ENCODE measurements at places on chromosomes 6 and 20.

DNA sequence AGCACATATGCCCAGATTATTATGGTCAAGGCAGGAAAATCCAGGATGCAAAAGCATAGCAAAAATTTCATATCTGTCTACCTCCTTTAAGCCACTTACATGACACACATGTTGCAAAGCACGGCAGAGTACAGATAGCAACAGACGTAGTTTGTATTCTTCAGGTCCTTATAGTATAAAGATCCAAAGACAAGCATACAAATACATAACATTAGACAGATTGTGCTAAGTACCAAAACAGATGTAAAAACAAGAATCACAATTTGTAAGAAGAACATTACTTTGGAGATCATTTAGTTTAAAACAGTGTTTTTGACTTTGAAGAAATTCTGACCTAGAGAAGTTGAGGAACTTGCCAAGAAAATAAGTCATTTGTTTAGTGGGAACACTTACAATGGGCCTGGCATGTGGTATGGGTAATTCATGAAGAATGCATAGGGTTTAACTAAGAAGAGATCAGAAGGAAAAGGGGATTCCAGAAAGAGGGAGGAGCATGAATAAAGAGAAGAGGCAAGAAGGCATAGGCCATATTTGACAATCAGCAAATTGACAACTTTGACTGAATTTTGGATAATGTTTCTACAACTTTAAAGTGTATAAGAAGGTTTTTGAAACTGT, 30.6 kb upstream of the LMBRD1 start:
- H3K27me3 ChIP-seq = no peaks in the 10 kb centered on the region
- H3K4me3 ChIP-seq = no peak overlapping the region
- H3K27ac ChIP-seq = no peak overlapping the region

GRCh38 chr6:53424976-53425718, 76.4 kb upstream of the ELOVL5 start:
- no peak overlapping the region for H3K27ac ChIP-seq
- no peaks in the 10 kb centered on the region for H3K36me3 ChIP-seq
- no peak overlapping the region for H3K4me3 ChIP-seq
- H3K4me1 ChIP-seq = no peaks in the 10 kb centered on the region
- no peaks in the 10 kb centered on the region for H3K27me3 ChIP-seq
- no peak for DNase-seq

GRCh38 chr6:130514712-130515111, 148.9 kb downstream of the TMEM200A start:
- no peak for DNase-seq
- H3K4me1 ChIP-seq = peaks cover 72% of the 10 kb centered on the region
- H3K27me3 ChIP-seq = no peaks in the 10 kb centered on the region
- peak overlapping the region; percentile 81 for H3K27ac ChIP-seq
- H3K4me3 ChIP-seq = no peak overlapping the region
- no peaks in the 10 kb centered on the region for H3K36me3 ChIP-seq

DNA sequence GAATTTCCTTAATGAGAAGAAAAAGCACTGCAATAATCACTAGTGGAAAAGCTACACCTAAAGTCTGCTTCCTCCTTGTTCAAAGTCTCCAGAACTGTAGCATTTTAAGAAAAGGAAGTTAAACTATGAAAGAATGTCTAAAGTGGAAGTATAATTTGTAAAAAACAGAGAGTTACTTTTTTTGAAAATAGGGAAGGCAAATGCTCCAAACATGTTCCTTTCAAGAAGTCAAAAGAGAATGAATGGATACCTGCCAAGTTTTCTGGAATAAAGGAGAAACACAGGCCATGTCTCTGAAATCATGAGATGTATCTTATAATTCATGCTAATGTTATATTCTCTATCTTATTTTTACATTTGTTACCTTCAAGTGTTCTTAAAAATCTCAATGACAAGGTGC, 60.7 kb upstream of the ADGRG6 start:
- H3K4me1 ChIP-seq = no peaks in the 10 kb centered on the region
- H3K36me3 ChIP-seq = no peaks in the 10 kb centered on the region
- H3K27ac ChIP-seq = no peak overlapping the region
- no peak for DNase-seq
- no peaks in the 10 kb centered on the region for H3K27me3 ChIP-seq

DNA sequence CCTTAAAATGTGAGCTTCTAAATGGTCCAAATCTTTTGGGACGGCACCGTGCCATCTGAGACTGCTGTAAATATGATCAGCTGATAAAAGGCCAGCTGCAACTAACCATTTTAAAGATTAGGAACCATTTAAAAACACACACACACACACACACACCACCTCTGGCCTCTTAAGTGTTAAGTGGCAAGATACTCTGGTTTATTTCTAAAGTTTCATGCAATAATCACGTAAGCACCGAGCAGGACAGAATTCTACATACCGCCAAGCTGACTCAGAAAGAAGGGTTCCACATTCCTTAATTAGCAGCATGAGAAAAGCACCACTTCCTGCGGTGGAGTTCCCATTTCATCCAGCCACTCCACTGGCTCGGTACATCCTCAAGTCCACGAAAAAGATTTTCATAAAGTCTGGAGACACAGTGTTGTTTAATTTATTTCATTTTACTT, 17.8 kb upstream of the ZNF217 start:
- DNase-seq = peak; percentile 4
- peaks cover 35% of the 10 kb centered on the region for H3K4me1 ChIP-seq

DNA sequence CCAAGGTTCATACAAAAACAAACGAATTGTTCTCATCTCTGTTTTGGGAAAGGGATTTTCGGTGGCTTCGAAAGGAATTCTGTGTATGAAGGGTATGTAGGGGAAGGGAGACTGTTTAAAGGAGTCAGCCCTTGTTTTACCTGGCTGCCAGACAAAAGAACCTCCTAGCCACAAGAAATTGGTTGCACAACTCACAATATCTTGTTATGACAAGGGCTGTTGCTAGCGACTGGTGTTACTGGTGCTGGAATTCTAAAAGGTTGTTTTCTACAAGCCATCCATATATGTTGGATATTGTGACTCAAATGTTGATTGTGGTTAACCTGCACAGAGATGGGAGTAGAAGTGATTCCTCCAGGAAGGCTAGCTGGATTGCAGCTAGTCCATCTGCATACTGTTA, 34.6 kb upstream of the CITED2 start:
- H3K4me3 ChIP-seq = no peak overlapping the region
- H3K27me3 ChIP-seq = peaks cover 10% of the 10 kb centered on the region
- no peaks in the 10 kb centered on the region for H3K4me1 ChIP-seq
- H3K27ac ChIP-seq = no peak overlapping the region
- H3K36me3 ChIP-seq = no peaks in the 10 kb centered on the region

DNA sequence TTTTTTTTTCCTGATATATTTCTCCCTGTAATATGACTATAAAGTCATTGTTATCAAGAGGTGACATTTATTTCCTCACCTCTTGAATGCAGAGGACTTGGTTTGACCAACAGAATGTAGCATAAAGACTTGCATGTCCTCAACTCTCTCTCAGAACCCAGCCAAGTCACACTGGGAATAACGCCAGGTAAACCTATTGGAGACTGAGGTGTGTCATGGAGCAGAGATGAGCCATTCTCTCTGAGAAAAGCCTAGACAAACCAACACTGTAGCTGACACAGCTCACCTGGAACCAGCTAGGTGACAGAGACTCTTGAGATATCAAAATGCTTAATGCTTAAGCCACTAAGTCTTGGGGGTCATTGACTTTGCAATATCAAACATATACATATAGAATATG, 533.6 kb downstream of the HAO1 start:
- H3K27me3 ChIP-seq = peaks cover 5% of the 10 kb centered on the region
- H3K4me3 ChIP-seq = no peak overlapping the region
- no peaks in the 10 kb centered on the region for H3K36me3 ChIP-seq
- H3K27ac ChIP-seq = no peak overlapping the region

- no peak overlapping the region for H3K4me3 ChIP-seq
- no peak overlapping the region for H3K27ac ChIP-seq
- H3K4me1 ChIP-seq = no peaks in the 10 kb centered on the region
- peaks cover 22% of the 10 kb centered on the region for H3K27me3 ChIP-seq
- no peak for DNase-seq
- no peaks in the 10 kb centered on the region for H3K36me3 ChIP-seq
Measured at GRCh38 chr20:59055302-59055701, 12.7 kb upstream of the PRELID3B start.

GRCh38 chr20:15511551-15511950, 1061.7 kb downstream of the KIF16B start:
- no peak overlapping the region for H3K27ac ChIP-seq
- no peaks in the 10 kb centered on the region for H3K4me1 ChIP-seq
- DNase-seq = no peak

GRCh38 chr20:25238319-25239037, 9.4 kb upstream of the PYGB start:
- H3K4me3 ChIP-seq = no peak overlapping the region
- no peaks in the 10 kb centered on the region for H3K36me3 ChIP-seq
- no peaks in the 10 kb centered on the region for H3K27me3 ChIP-seq

DNA sequence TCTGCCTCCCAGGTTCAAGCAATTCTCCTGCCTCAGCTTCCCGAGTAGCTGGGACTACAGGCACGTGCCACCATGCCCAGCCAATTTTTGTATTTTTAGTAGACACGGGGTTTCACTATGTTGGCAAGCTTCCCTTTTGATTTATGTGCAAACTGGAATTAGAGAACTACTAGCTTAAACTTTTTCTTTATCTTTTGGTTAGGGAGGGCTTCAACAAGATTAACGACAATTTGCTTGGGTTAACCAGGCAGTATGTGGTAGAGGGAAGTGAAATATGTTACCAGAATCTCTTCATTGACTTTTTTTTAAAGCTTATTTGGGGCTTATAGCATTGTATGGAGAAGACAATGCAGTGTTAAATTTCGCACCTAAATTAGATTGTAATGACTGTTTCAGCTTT, 9.0 kb downstream of the MYO6 start:
- H3K27me3 ChIP-seq = no peaks in the 10 kb centered on the region
- H3K36me3 ChIP-seq = no peaks in the 10 kb centered on the region
- H3K4me1 ChIP-seq = no peaks in the 10 kb centered on the region
- no peak for DNase-seq
- no peak overlapping the region for H3K27ac ChIP-seq
- no peak overlapping the region for H3K4me3 ChIP-seq

DNA sequence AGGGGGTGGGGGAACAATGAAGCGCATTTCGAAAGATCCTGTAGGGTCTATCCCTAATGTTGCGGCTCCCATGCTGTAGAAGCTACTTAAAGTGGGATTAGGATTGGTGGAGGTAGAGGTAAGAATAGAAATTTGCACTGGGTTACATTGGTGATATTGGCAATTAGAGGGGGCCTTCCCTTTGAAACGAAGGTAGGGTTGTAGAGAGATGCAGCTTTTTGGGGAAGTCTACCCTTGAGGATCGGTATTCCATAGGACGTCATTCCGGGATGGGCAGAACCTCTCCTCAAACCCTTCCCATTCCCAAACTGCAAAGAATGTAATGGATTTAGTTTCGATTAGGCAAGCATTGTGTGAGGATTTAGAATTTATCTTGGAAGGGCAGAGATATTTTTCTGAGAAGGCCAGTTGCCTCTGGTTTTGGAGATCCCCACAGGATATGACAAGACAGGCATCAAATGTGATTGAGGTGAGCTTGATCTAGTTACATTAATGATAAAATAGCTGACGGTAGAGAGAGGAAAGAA, 5.4 kb upstream of the ZNFX1 start:
- no peak overlapping the region for H3K27ac ChIP-seq
- no peak for DNase-seq
- H3K27me3 ChIP-seq = no peaks in the 10 kb centered on the region
- no peak overlapping the region for H3K4me3 ChIP-seq
- H3K36me3 ChIP-seq = peaks cover 97% of the 10 kb centered on the region
- peaks cover 74% of the 10 kb centered on the region for H3K4me1 ChIP-seq

GRCh38 chr20:20362774-20363433, 5.0 kb upstream of the INSM1 start:
- H3K36me3 ChIP-seq = no peaks in the 10 kb centered on the region
- no peak overlapping the region for H3K4me3 ChIP-seq
- no peak for DNase-seq
- H3K27me3 ChIP-seq = peaks cover 22% of the 10 kb centered on the region
- no peak overlapping the region for H3K27ac ChIP-seq
- H3K4me1 ChIP-seq = no peaks in the 10 kb centered on the region

DNA sequence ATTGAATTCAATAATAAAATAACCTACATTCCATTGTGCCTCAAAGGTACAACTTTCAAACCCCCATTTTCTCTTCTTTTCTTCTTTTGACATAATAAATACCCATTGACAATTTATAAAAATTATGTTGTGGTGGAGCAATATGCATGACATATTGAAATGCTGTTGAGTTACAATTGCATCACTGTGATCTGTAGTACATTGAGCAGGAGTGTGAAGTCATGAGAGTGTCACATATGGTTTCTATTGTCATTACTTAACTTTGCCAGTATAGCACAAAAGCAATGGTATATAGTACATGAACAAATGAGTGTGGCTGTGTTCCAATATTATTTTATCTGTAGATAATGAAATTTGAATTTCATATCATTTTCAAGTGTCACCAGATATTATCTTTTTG, 441.3 kb downstream of the GJA1 start:
- H3K27me3 ChIP-seq = no peaks in the 10 kb centered on the region
- no peak overlapping the region for H3K4me3 ChIP-seq
- DNase-seq = no peak

DNA sequence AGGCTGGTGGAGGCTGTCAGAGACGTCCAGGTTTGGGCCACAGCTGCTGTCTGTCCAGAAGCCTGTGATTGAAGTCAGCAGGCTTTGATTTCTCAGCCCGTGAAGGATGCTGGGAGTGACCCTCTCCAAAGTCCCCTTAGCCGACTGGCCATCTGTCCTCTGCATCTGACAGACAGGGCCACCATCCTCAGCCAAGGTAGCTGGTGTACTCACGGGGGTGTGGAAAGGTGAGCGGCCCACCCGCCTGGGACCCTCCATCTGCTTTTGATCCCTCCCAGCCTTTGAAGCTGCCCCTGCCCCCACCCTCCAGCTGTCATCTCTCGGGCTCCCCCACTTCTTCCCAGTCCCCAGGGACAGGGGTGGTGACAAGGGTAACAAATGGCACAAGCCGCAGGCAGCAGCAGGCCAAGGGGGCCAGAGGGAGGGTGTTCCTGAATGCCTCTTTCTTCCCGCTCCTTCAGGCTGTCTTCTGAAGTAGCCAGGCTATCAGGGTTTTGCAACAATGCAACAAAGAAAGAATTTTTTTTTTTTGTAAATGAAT, 84.4 kb downstream of the EYA2 start:
- peaks cover 17% of the 10 kb centered on the region for H3K4me1 ChIP-seq

DNA sequence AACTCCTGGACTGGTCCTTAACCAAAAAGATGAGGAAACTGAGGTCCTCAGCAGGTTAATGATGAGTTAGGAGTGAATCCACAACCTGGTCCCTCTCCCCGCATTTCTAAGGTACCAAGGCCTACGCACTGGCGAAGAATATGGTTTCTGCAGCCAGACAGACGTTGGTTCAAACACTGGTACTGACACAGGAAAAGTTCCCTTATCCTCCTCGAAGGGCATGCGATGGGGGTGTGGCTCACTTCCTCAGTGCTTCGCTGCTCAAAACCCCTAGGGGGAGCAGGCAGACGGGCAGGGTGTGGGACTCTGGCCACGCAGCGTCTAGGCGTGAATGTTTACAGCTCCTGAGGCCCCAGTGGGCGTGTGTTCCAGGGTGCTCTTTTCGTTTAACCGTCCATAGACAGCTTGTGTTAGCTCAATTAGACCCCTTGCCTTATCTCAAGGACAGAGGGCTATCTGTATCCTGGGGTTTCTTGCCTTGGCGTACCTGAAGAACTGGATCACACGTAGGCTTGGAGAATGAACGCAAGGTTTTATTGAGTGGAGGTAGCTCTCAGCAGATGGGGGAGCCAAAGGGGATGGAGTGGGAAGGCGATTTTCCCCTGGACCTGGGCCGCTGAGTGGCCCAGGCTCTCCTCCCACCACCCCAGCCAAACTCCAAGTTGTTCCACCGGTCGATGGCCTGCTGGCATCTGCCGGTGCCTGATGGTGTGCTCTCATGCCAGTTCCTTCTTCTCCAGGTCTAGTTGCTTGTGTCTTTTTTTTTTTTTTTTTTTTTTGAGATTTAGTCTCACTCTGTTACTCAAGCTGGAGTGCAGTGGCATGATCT, 31.8 kb upstream of the PTPN1 start:
- peaks cover 2% of the 10 kb centered on the region for H3K4me1 ChIP-seq
- no peak overlapping the region for H3K27ac ChIP-seq
- no peak overlapping the region for H3K4me3 ChIP-seq
- no peaks in the 10 kb centered on the region for H3K36me3 ChIP-seq

Data from DND-41 (cell line).